ENCODE measurements at places on chromosomes 16 and 17.

GRCh38 chr16:78278056-78278450 lies 178.6 kb downstream of the WWOX start:
- DNase-seq = no peak

DNA sequence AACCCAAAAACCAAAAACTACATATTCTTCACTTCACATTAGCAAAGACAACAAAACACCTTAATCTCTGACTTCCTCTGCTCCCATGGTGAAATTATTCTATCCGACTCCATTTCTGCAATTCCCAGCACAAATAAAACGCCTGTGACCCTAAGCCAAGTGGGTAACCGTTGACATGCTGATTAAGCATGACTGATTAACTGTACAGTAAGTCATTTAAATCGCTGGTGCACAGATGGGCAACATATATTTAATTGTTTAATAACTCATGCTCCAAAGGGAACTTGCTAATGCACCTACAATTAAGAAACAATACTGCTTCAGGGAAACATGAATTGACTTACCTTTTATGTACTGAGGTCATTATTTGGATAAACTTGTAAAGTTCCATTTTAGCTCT lies 436.7 kb downstream of the KIF2B start:
- DNase-seq = no peak

DNA sequence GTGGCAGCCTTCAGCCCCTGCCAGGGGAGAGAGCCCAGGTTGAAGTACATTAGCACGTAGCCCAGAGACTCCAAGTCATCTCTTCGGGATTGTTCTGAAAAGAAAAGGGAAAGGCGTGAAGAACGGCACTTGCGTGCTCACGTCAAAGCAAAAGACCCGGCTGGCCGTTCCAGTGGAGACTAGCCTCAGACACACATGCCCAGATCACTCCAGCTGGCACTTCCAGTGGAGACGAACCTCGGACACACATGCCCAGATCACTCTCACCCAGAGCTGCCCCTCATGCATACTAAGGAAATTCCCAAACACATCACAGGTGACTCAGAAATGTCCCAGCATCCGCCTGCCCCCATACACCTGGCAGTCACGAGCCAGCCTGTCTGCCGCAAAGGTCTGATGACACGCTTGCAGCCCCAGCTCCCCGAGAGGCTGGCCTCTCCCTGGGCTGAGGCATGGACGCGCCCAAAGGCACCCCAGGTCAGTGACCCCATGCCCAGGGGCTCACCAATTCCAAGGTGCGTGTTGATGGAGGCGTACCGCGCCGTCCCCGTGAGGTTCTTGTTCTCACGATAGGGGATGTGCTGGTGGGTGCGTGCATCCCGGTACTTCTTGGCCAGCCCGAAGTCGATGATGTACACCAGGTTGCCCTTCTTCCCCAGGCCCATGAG lies 20.9 kb downstream of the CSNK1D start:
- no peak for DNase-seq

- DNase-seq = peak; percentile 94
Observed at GRCh38 chr17:44326861-44327444, 2.3 kb upstream of the SLC25A39 start.

DNA sequence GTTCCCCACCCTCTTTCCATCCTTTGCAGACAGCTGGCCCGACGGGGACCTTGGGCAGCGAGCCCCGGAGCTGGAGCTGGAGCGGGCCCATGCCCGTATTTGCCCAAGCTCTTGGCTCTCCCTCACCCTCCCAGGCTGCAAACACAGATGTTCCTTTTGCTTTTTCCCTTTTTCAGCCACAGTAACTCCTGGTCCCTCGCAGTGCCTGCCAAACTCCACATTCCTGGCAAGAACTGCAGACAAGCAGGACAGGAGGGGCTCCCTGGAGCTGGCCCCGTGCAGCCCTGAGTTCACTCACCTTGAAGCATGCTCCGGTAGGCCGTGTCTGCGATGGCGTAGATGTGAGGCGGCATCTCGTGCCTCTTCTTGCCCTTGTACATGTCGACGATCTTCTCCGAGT lies 33.9 kb downstream of the MYH11 start:
- no peak for DNase-seq

DNA sequence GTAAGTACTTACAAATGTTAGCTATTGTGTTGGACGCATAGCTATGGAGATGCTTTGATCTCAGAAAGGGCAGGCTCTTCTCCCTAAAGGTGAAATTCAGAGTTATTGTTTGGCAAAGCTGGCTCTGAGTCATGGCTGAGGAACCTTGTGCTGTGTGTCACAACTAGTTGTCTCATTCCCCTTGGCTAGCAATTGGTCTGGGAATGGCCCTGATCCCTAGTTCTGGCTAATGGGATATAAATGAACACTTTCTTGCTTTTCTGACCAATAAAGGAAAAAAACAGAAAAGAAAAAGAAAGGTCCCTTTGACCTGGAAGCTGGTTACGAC lies 210.6 kb downstream of the MAP2K4 start:
- DNase-seq = no peak

- DNase-seq = no peak
Observed at GRCh38 chr16:19365486-19365885, 52.2 kb upstream of the TMC5 start.

DNA sequence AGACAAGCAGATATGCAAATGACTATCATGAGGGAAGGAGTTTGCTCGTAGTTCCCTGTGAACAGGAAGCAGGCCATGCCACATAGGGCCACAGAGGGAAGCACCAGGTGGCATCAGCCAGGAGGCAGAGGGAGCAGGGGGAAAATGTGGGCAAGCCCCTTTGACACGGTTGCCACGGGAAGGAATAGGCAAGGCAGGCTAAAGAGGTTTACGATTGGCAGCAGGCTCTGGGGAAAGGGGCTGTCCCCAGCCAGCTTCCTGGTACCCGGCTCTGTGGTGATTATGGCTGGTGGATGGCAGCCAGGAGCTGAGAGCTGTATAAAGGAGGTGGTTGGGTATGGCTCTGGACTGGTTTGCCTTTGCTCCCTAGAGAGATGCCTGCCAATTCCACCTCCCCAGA lies 848 bp downstream of the CES3 start:
- DNase-seq = no peak

GRCh38 chr16:86669937-86670749 lies 91.8 kb downstream of the FOXL1 start:
- no peak for DNase-seq

DNA sequence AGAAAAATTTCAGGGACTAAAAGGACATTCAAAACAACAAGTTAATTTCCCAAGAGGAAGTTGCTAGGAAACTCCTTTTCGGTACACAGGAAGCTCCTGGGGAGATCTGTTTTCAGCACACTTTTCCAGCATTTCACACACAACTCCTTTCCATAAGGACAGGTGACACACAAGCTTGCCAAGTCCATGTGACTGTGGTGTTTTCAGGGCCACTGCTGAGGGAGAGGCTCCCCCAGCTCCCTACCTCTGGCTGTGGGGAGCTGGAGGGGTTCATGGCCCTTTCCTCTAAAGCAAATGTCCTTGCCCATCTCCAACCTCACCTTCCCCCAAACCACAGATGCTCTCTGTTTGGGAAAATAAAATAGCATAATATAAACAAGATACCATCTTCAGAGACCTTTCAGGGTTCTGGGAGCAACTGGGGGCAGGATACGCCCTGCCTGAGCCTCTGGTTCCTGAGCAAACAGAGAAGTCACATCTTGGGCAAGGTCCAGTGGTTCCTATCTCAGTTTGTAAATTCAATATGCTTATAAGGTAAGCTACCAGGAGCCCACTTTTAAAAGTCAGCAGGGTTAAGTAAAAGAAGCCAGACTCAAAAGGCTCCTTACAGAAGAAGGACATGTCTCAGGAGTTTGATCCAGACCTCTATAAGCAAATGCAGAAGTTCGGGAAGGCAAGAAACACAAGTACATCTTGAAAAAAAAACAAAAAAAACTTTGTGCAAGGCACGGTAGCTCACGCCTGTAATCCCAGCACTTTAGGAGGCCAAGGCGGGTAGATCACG lies 3.0 kb downstream of the PDZD9 start:
- DNase-seq = no peak

- DNase-seq = no peak
Observed at GRCh38 chr17:65434251-65434650, 127.2 kb downstream of the AXIN2 start.

GRCh38 chr16:56190677-56191155 lies 573 bp upstream of the GNAO1 start:
- DNase-seq = peak; percentile 15

DNA sequence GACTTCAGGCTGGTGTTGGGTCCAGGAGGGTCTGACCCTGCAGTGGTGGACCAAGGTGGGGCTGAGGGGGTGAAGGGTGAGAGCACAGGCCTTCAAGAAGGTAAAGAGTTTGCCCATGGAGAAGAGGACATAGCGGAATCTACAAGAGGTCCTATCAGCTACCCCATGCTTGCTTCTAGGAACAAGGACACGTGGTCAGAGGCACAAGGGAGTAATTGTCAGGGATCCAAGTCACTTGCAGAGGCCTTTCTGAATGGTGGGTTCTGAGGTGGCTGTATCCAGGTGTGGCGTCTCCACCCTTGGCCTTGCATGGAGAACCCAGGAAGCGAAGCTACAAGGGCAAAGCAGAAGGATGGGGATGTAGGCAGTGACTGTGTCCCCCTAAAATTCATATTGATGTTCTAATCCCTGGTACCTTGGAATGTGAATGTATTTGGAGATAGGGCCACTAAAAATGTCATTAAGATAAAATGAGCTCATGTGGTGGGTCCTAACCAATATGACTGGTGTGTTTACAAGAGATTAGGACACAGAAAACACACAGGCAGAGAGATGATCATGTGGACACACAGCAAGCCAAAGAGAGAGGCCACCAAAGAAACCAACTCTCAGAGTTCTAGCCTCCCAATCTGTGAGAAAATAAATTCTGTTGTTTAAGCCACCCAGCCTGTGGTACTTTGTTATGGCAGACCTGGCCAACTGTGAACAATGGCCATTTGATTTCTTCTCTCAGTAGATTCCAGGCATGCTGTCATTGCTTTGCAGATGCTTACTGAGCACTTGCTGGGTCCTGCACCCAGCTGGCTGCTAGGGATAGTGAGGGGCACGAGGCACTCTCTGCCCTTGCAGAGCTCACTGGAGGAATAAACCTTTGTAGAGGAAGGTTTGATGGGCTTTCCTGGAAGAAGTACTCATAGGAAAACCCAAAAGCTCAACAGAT lies 75.8 kb downstream of the UTP18 start:
- DNase-seq = no peak

- no peak for DNase-seq
Observed at GRCh38 chr16:10805334-10805733, 13.3 kb downstream of the TVP23A start.

- no peak for DNase-seq
Observed at GRCh38 chr16:3122926-3123570, 10.7 kb downstream of the ZNF205 start.
